ENCODE measurements at places on chromosomes 3 and 15.

DNA sequence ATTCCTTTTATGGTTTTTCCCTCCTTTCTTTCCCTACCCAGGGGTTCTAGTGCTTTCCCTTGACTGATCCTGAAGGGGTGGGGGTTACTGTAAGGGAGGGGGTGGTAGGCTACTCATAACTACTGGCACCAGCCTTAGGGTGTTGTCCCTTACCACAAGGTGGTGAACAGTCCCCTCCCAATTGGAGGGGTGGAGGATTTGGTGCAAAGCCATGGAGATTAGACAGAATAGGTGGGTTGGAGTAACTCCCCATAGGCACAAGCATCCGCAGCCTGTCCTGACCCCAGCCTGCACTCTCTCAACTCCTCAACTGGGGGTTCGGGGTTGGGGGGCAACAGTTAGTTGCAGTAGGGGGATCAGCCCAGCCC is 2.6 kb upstream of the HYAL2 start:
- DNase-seq = no peak

DNA sequence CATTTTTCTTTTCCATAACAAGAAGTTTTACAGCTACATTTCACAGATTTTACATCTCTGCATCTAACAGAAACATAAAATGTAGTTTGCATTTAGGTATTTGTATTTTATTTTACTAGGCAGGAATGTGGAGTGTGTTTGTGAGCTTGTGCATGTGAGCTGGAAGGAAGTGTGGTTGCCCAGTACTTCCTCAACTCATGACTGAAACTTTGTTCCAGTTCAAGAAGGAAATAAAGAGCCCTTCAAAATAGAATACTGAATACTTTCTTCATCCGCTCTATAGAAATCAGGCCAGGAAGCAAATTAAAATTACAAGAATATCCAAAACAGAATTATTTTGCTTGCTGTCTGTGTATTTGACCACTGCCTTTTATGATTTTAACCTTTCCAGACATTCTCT is 81.3 kb downstream of the CHL1 start:
- DNase-seq = no peak

DNA sequence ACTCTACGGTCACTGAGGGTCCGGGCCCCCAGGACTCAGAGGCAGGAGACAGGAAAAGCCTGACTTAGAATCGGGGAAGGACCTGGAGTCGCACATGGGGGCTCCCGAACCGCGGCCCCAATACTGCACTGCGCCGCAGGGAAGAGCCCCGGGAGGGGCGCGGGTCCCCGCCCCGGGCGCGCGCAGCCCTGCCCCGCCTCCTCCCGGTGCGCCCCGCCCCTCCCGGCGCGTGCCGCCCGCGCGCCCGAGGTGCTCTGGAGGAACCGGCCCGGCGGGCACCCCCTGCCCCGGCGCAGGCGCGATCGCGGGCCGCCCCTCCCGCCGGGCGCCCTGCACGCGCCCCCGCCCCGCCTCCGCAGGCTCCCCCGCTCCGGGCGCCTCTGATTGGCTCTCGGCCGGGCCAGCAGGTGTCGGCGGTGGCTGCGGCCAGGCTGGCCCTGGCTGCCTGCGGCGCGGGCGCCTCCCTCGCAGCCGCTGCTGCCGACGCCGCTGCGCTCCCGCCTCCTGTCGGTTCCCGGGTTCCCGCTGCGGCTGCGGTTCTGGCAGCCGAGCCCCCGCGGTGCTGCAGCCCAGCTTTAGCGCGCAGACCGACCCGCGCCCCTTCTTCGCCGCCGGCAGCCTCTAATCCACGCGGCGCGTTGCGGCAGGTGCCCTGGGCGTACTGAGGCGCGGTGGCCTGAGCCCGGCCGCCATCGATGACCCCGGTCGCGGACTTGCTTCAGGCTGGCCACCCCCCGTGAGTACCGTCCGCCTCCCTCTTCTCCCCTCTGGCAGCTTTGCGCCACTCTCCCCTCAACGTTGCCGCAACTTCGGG is at the start of gene MYRIP:
Gene MYRIP (plus strand): TSS at position 429 of the 814 bp plus-strand sequence. CDS start 91,208 bp downstream, outside the sequence.
- no peak for DNase-seq

GRCh38 chr3:53114412-53115074 is 15.7 kb downstream of the RFT1 start:
- no peak for DNase-seq

DNA sequence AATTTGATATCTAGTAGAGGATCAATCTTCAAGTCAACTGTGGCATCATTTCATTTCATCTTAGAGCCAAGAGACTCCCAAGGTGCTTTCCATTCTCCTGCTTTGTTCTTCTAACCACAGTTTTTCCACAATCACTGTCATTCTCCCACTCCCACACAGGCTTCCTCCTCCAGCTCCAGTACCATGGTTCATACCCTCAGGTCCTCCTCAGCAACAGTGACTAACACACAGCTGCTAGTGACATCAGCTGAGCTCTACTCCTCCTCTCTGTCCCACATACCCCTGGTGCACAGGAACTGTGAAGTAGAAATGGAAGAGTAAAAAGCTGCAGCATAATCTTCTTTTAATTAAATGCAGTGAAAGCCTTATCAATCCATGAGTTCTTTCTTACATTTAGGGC is 200.2 kb upstream of the DPH6 start:
- no peak for DNase-seq

All from retinal pigment epithelial cell (primary cell).